ENCODE measurements at places on chromosomes 12 and 14.
A peak's percentile ranks its signal among the peaks of the same experiment; 100 is the strongest.

GRCh38 chr12:86950043-86950442, 693.9 kb upstream of the MGAT4C start:
- no peak for DNase-seq

- no peak for DNase-seq
Observed at GRCh38 chr12:69168828-69169227, 70.5 kb upstream of the CPSF6 start.

DNA sequence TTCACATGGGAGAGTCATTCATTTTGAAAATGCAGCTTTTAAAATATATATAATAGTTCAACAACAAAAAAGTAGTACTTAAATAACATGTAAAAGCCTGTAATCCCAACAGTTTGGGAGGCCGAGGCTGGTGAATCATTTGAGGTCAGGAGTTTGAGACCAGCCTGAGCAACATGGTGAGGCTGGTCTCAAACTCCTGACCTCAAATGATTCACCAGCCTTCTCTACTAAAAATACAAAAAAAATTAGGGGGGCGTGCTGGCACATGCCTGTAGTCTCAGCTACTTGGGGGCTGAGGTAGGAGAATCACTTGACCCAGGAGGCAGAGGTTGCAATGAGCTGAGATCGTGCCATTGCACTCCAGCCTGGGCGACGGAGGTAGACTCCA, 256.3 kb upstream of the RGS6 start:
- DNase-seq: no peak

GRCh38 chr14:70726651-70727375, 82.5 kb downstream of the MAP3K9 start:
- no peak for DNase-seq

DNA sequence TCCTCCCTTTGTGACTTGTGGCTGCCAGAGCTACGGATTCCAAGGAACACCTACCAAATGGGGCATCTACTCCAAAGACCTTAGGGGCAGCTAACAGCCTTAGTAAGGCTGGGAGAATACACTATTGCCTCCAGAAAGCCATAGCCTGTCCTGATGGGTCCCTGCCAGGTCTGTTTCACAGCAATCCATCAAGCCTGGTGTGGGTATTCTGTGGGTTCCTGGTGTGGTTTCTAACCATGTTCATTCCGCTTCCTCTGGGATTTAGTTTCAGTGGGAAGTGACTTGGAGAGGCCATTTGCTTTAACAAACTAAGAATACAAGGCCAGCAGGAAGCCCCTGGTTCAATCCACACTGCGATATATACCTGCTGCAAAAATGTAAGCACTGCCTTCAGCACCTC, 220.5 kb downstream of the FOXN3 start:
- no peak for DNase-seq

DNA sequence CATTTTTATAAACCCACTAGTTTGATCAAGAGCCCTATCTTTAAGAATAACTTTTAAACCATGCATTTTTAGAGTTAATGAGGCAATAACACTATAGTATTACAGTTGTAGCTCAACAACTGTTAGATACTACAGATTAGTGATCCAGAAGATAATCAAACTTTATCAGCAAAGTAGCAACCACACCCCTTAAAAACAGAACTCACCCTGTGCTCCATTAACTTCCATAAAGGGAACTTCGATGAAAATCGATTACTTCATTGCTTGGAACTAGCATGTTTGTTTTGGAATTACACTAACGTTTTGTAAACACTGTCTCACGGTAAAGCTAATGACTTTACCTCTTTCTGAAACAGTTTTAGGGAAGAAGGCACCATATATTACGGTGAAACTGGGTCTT, 1.4 kb downstream of the SGPP1 start:
- no peak for DNase-seq

DNA sequence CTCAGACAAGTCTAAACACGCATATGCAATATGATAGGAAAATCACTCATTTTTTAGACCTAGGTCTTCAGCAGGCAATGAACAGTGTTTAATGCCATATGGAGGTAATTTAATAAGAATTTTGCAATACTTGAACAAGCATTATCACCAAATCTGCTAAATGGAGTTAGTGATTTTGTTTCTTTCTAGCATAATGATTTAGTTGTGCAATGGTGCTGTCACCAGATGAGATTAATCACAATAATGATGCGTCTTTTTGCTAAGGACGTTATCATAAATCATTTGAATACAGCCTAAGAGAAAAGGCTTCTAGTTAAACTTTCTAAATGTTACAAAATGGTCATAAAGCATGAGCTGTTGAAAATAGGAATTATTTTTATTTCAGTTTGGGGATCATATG, 170.0 kb upstream of the SLC16A7 start:
- DNase-seq: no peak

GRCh38 chr12:32196250-32197198, 89.9 kb downstream of the BICD1 start:
- no peak for DNase-seq

DNA sequence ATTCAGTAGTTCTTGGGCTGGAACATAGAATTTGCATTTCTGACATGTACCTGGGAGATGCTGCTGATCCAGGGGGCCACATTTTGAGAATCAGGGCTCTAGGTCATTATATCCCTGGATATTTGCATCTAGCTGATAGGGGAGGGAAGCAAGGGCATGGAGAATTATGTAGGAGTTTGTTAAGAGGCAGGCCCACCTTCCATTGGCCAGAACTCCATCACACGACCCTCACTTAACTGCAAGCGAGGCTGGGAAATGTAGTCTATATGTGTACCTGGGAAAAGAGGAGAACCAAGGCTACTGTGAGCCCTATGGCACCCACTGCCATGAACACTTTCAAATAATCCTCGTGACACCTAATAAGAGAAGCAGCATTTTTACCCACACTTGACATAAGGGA, 657.6 kb downstream of the MED13L start:
- no peak for DNase-seq

- no peak for DNase-seq
Observed at GRCh38 chr12:26566675-26567074, 266.3 kb downstream of the ITPR2 start.

DNA sequence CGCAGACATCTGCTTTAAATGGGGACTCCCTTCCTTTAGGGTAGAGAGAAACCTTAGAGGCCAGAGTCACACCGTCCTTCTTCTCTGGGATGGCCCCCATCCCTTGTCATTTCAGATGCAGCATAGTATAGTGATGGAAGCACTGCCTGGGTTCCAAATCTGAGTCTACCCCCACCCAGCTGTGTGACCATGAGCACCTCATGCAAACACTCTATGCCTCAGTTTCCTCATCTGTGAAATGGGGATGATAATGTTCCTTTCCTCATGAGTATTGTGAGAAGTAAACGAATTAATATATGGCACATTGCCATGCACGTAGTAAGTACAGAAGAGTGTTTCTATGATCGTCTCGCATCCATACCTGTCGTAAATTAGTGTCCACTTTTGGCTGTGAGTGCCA, 241.9 kb downstream of the SLC41A2 start:
- DNase-seq: no peak

DNA sequence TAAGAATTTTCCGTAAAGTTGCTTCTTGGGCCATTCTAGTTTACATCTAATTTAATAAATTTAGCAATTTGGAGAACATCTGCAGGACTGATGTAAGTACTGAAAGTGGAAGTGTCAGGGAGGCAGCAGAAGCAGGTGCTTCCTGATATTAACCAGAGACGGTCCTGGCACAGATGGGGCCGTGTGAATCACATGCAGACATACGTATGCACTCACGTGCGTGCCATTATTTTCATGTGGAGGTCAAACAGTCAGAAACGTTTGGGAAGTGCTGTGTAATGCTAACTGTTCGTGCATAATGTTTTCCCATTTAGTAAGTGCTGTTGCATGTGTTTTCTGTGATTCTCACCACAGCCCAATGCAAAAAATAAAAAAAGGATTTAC, 87.8 kb upstream of the DYNC1H1 start:
- DNase-seq: peak; percentile 75

DNA sequence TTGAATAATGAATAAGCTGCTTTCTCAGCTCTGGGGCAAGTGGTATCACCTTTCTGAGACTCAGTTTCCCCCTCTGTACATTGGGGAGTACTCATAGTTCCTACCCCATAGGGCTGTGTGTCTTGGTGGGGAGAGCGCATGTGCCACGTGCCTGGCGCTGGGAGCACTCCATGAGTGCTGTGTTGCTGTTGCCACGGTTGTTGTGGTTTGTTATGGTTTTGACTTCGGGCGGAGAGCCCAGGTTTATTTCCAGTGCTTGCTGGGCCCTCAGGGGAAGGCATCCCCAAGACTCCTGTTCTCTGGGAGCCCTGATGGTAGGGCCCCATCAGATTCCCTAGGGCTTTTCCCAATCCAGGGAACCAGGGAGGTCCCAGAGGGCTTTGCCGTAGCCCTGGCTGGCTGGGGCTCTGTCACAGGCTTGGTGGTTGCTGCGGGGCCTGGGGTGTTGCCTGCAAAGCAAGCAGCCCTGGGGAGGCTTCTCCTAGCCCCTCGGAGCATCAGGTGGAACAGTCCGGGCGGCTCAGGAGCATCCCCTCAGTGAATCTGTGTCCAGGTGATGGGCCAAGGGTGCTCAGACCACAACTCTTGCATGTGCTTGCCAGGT, 18.6 kb downstream of the SH2B3 start:
- DNase-seq: no peak

DNA sequence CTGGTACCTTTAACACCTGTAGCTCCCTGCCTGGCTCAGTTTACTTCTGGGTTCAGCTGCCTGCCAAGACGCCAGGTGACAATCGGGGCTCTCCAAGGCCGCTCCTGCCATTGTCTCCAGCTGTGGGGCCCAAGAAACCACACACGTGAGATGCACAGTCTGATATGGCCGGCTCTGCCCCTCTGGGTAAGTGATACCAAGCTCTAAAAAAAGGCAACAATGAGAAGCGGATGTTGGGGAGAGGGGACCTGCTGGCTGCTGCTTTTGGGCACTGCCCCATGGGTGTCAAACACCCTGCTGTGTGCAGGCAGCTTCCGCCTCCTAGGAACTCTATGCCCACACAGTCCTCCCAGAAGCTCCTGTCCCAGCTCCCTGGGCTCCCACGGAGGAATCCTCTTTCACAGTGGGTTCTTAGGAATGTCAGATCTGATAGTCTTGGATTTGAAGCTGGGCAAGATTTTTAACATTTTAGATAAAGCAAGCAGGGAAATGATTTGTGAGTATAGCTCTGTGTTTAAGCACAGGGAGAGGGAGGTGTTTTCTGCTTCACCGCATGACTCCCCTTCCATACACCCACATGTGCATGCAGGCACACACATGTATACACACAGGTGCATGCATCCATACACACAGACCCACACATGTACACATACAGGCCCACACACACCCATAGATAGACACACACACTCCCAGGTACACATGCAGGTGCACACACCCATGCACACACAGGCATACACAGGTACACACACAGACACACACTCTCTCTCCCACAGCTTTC, 1135.8 kb downstream of the BCL11B start:
- DNase-seq: no peak

DNA sequence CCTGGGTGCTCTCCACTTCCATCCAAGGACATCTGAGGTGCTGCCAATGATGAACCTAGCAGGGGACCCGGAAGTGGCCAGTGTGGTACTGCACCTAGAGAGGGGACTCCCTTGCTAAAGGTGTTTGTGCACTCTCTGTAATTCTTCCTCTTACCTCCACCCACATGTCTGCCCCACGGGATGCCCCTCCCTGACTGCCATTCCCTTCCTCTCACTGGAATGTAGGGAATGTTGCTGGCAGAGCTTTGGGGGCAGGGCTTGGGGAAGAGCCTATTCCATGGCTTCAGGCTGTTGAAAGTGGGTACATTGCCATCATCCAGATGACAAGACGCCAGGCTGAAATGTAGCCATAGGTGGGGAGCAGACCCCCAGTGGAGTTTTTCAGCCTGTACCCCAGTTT, 153.2 kb downstream of the SMOC1 start:
- DNase-seq: no peak

DNA sequence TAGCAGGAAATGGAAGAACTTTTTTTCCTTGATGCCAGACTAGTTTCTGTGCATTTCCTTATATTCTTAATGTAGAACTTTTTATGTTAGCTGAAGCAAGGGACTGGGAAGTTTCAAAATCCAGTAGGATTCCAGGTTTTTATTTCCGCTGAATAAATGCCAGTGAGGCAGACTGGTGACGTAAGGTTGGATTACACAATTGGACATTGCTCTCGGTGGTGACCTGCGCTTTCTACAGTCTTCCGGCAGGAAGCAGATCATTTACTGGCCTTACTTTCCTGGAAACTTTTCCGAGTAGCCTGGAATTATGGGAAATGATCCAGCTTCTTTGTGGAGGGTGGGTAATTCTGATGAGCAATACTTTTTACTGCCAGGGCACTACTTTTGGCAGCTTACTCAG, 3.6 kb downstream of the IFT43 start:
- DNase-seq: no peak

- no peak for DNase-seq
Observed at GRCh38 chr12:63420206-63420644, 248.1 kb downstream of the DPY19L2 start.

DNA sequence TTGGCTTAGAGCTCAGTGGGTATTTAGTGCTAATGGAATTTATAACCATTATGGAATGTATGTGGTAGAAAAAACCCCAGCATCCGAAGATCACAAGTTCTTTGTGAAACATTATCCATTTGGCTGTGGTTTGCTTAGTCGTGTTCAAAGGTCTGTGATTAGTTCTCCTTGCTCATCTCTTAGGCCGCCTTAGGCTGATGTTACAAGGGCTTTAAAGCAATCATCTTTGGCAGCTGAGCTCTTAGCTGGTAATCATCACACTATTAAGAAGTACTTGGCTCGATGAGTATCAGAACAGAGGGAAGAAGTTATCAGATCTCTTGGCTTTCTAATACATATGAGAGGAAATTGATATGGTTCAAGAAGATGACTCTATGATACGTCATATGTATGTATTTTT, 124.1 kb upstream of the E2F7 start:
- no peak for DNase-seq

Measured in stimulated activated CD4-positive, alpha-beta T cell treated with anti-CD3 and anti-CD28 coated beads, Interleukin-15, amount 100 ng/mL, for 48 hours (primary cell).